Brain (organoid and tissue), 16 donors: ENCODE measurements at places on chromosomes 13 and 19. TPM values are rescaled to one million over a fixed set of nuclear protein-coding genes. Genes with fewer than 3 reads are reported as not detected.

DNA sequence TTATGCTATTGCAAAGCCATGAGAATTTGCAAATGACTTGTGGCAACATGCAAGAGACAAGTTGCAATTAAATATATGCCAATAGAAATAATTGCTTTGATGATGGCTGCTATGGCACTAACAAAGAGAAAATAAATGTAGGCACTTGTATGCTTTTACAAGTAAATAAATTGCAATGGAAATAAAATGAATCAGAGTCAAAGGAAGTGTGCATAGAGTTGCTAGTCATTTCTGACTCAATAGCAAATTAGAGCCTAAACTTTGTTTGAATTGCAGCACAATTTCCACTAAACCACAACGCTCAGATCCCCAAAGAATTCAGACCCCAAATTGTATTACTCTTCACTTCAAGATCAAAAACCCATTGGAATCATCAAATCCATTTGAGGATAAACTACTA is 792.1 kb upstream of the ARGLU1 start:
- DNase-seq = no peak

Gene CEACAM4
- polyA plus RNA-seq = not detected

- DNase-seq = no peak
These were observed 126.6 kb downstream of the USP12 start for GRCh38 chr13:27044837-27045570.

Gene PSG5
- not detected for polyA plus RNA-seq

Gene SIGLEC6
- polyA plus RNA-seq = not detected

Gene ZNF226
- polyA plus RNA-seq = 6.5 TPM

Gene GJB2
- 1.0 TPM for polyA plus RNA-seq

DNA sequence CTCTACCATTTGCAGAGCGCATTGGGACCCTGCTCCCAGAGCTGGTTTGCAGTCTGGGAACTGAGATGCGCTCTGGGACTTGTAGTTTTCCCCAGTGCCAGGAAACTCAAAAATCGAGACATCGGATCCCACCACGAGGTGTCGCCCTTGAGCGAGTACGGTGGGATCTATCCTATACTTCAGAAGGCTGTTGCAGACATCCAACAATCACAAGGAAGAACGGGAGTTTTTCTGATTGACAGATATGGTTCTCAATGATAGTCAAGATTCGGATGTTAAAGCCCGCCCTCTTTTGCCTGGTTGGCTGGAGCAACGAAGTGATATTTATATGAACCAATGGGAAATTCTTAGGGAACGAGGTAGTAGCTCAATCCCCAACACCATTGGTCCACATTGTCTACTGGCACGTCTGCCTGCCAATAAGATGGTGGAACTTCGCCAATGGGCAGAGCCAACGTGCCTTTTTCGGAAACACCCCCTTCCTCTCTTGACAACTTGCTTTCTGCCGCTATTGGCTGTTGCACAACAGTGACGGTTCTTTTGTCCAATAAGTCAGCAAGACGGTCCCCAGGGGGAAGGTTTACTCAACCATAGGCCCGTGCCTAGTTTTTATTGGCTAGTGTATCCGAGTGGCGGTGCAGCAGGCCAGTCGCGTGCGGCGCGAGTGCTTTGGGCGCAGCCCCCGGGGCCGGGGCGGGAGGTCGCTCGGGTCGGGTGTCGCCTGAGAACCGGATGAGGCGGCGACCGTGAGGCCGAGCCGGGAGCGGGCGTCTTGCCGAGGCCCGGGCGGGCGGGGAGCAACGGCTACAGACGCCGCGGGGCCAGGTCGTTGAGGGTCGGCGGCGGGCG is at the start of gene DNM2:
TSS of gene DNM2 (plus strand) at position 724 of the 849 bp plus-strand sequence. CDS start 164 bp downstream, outside the sequence.
- peak; percentile 100 for DNase-seq

DNA sequence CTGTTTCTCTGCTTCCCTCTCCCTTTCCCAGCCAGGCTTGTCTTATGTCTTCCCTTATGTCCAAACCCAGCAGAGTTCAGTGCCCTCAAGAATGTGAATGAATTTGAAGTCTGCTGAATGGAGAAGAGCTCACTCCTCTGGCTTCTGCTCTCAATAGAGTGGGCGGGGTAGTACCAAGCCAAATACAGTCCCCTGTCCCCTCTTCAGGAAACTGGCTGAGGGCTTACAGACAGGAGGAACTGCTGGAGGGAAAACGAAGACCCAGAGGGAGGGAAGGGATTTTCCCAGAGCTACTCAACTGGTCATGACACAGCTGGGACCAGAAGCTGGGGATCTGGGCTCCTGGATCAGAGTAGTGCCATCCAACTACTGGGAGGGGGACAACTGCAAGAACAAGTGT is 32.9 kb upstream of the POU2F2 start:
- DNase-seq = no peak

- DNase-seq = no peak
These were observed 3.2 kb upstream of the RASGRP4 start for GRCh38 chr19:38429055-38429810.

GRCh38 chr19:35790981-35791813 is 15.8 kb downstream of the ARHGAP33 start:
- DNase-seq = no peak

Gene ZNF681
- 1.1 TPM for polyA plus RNA-seq

DNA sequence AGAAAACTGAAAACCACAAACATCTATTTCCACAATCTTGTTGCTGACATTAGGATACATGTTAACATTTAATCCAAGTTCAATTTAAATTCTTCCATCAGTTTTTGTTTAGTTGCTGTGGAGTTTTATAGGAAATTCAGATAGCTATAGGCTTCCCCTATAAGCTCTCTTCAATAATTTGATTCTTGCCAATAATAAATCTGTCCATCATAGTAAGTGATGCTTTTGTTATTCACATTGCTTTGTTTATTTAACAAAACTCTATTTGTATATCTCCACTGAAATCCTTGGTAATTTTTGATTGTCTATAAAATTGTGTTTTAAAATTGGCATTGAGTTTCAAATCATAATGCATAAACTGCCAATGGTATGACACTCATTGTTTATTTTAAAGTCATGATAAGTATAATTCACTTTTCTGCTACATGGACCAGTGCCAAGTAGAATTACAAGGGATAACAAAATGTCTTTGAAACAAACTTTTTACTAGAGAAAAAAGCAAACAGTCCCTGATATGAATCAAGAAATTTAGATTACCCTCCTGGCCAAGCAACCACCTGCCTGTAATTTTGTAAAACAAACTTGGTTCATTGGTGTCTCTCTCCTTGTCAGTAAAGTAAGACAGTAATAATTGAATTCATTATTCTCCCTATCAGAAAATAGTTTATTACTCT is 577.3 kb upstream of the GPC6 start:
- no peak for DNase-seq

DNA sequence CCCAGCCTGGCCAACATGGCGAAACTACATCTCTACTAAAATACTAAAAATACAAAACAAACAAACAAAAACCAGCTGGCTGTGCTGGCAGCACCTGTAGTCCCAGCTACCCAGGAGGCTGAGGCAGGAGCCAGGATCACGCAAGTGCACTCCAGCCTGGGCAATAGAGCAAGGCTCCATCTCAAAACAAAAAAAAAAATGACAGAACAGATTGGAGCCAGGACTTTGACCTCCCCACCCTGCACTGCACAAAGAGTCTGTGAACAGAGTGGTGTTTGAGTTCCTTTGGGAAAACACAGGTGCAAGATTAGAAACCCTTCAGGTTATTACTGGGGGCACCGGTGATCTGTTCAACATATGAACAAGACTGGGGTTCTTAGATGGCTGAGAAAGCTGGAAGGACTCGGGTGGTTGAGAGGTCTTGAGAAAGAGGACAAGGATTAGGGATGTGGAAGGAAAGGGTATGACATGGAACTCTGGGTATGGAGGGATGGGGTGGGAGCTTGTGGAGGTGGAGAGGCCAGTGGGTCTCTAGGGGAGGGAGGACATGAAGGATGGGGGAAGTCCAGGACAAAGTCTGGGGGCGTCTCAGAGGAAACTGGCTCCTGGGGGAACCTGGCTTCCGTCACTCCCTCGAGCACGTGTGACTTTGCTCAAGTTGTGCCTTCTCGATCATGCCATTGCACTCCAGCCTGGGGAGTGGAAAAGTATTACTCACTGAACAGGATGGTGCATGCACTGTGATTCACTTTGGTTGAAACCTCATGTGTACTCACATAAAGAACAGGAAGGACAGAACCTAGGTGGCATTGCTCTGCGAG is 25.9 kb downstream of the RCN3 start:
- DNase-seq = no peak

DNA sequence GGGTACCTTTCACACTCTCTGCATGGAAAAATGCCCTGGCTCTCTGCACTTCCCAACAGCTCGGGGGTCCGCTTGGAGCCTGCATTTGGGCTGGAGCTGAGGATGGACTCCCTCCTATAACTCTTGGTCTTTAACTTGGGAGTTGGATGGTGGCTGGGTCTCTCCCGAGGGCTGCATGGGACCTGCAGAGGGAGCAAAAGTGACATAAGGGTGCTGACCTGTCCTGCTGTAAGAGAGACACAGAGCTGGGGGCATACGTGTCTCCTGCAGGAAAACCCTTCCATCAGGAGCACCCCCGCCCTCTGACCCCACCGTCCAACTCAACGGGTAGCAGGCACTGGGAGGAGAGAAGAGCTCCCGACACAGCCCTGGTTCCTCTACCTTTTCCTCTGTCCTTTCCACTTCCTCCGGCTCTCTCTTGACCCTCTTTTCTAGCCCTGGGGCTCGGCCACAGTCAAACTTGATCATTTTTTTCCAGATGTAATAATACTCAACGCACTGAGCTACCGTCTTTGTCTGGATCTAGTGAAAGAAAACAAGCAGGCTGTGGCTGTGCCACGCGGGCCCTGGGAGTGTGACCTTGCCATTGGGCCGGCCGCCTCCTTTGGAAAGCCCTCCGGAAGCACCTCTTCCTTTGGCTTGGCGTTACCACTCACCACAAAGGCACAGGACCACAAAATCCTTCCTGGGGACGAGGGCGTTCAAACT is 6.8 kb upstream of the NAPA start:
- DNase-seq = no peak

- peak; percentile 82 for DNase-seq
These were observed 30.0 kb upstream of the TPT1 start for GRCh38 chr13:45370922-45371406.

DNA sequence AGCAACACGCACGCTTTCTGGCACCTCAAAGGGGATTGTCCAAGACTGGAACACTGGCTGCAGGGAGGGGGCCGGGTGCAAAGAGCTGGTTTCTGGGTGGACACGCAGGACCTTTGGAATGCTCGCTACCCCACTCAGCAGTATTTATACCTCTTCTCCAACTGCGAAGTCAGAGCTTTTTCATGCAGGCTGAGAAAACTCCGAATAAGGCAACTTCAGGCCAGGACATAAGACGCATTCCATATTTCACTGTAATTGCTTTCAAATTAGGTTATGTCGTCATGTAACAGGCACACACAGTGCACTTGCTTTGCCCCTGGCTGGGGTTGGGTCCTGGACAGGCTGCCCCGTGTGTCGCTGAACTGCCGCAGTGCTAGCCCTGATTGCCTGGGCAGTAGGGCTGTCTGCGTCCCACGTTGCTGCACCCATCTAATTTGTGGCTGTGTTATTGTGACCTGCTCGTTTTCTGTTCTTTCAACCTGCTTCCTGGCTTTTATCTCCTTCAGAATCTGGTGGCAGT is 44.5 kb downstream of the ACTN4 start:
- DNase-seq = no peak

DNA sequence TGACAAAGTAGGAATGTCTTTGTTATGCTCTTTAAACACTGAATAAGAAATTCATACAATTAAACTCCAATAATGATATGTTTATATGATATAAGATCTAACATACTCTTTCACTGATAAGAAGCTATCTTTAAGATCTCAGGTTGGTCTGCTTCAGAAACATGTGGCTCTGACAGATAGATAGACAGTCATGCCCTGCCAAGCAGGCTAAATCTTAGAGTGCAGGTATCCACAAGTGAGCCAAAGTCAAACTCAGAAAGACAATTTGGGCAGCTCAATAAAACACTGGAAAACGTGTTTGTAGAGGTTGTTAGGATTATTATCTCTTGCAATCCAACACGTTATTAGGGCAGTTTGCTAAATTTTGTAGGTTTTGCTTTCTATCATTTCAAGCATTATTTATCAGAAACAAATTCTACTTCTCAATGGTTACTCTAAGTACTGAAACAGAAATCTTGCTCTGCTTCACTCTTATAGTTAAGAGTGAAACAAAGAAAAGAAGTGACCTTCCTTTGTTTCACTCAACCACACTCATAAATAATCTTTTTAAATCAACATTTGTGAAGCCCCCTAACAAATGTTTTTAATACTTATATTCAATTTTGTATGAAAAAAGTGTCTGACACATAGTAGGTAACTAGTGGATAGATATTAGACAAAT is 1255.6 kb downstream of the DIAPH3 start:
- DNase-seq = no peak

DNA sequence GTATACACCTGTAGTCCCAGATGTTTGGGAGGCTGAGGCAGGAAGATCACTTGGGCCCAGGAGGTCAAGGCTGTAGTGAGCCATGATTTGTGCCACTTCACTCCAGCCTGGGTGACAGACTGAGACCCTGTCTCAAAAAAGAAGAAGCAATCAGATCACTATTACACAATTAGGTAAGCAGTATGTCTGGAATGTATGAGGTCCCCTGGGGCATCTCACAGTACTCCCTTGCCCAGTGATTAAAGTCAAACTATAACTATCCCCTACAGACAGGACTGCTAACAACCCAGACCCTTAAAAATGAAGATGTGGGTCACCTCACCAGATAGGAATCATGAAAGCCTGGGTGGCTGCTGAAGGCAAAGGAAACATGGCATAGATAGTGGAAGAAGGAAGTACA is 9.4 kb upstream of the PAN3 start:
- no peak for DNase-seq

DNA sequence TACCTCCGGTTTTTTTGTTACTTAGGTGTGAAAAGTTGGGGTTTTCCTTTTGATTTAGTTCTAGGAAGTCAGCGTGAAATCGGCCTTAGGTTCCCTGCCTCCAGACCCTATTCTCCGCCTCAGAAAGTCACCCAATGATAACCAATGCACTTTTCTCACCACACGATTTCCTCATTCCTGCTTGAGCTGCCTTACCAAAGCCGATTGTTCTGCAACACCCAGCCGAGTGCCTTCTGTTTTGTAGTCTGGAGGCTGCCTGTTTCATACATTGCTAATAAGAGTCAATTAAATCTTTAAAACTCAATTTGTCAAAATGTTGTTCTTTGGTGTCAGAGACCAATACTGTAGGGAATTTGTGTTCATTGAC is 39.7 kb downstream of the GJA3 start:
- DNase-seq = no peak

DNA sequence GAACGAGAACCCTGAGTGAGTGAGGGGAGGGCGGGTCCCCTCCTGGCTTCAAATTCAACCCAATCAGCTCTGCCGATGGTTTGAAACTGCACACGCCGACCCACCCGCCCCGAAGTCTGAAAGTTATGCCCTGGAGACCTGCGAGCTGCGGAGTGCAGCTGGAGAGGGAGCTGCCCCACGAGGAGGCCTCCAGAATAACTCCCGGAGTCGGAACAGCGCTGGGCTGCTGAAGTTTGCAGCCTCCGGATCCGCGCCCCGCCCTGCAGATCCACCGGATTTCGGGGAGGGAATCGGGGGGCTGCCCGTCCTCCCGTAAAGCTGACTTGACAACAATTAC is 7.0 kb downstream of the POU4F1 start:
- DNase-seq = peak; percentile 37

GRCh38 chr19:6737873-6738786 is 750 bp upstream of the GPR108 start:
- peak; percentile 73 for DNase-seq
